ENCODE measurements at places on chromosomes 1 and 21.

- peak; percentile 46 for DNase-seq
Measured at GRCh38 chr1:223631473-223631872, 34.0 kb downstream of the CAPN8 start.

DNA sequence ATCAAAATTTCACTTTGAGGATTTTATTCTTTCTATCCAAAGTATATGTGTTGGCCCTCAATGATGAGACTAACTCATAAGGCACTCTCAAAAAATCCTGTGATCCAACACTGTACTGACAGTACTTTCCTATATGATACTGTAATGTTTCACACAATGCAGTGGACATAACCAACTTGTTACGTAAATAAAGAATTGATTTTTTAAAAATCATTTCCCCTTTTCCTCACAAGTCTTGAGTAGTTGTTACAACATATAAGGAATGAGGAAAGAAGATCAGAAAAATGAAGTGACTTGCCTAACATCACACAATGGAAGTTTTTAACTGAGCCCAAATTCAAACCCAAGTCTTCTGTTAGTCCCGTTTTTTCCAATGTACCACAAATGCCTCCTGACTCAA lies 17.2 kb downstream of the PTP4A2 start:
- DNase-seq = no peak

DNA sequence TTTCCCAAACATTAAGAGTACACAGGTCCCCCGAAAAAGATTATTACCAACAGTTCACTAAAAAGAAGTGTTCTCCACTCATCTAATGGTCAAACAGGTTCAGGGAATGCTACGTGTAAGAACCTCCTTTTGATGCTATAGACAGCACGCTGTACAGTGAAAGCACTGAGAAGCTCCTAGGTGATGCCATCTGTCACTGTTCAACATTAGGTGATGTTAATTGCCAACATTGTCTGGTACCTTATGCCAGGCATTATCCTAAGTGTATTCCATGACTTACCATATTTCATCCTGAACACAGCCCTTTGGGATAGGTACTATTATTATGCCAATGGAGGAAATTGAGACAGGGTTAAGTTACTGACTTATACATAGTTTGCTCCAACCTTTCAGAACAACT lies 82.1 kb downstream of the DAB1 start:
- no peak for DNase-seq

- DNase-seq = peak; percentile 35
Measured at GRCh38 chr21:32457360-32457840, 44.9 kb downstream of the EVA1C start.

DNA sequence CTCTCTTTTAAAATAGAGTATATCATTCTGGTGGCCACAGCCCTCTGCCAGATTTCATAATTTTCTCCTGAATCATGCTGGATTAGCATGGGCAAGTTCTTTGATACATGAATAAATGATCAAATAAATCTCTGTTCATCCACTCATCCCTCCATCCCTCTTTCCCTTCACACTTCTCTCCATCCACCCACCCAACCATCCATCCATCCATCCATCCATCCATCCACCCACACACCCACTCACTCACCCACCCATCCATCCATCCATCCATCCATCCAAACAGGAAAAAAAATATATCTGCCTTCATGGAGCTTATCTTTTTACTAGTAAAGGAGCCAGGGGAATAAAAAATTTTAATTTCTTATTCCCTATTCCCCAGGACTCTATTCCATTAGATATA lies 49.3 kb downstream of the URB2 start:
- DNase-seq = no peak

DNA sequence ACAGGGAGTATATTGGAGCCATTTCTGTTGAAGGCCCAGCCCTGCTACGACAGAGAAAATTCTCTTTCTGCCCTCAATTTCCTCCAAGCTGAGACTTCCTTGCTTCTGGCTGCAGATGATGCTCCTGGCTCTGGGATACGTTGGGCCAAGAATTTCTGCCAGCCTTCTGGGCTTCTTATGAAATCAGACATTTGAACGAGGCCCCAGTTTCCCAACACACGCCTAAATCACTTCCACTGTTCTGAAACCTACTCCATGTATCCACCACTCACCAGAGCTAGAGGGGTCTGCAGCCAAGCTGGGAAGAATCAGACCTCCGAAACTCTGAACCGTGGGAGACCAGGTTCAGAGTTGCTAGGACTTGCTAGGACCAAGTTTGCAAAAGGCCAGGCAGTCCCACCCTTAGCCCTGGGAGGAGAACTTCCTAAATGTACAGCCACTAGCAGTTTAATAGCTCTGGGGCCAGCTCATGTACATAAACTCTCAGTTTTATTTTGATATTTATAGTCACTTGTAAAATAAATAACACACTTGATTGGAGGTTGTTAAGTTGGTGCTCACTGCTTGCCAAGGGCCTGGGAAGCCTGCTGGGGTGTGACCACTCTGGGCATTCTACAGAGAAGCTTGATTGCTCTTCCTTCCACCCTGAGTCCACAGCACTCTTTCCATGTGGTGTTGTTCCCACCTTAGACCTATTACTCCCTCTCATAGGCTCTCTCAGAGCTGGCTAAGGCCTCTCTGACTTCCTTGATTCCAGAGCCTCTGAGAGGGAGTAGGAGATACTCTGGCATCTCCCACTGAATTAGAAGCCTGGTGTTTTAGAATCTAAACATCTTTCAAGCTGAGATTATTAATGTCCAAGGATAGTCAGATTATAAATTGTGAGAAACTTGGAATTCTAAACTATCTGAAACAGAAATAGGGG lies 83.4 kb upstream of the TRABD2B start:
- DNase-seq = no peak

- no peak for DNase-seq
Measured at GRCh38 chr1:91406773-91407389, 2.2 kb upstream of the HFM1 start.

DNA sequence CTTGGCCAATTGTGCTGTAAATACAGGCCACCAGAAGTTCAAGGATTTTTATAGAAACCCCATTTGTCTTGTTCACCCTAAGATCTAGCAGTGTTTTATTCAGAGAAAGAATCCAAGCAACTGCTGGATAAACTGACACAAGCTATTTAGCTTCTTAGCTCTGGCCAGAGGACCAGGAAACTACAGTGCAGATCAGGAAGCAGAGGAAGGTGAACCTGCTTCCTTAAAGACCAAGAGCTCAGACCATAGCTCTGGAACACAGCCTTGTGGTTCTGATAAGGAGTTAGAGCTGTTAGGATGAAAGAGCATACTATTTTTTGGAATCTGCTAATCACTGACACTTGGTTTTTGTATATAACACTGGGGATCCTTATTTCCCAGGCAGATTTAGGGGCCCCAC lies 5.2 kb upstream of the CCDC17 start:
- DNase-seq = no peak

- no peak for DNase-seq
Measured at GRCh38 chr21:36709030-36709867, 10.3 kb downstream of the SIM2 start.

DNA sequence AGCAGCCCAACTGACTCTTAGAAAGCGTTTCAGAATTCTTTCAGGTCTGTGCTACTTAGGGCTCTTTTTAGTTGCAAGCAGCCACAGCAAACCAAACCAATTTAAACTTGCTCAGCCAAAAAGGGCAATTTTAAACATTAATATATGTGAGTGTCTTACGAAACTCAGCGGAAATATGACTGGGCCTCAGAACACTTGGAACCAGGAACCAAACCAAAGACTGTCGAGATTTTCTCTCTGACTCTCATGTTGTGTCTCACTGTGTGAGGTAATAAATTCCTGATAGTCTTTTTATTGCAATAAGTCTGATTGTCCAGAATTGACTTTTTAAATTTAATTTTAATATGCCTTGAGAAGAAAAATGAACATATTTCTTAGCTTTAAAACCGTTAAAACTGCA lies 122.3 kb downstream of the SYF2 start:
- DNase-seq = no peak

GRCh38 chr1:27538793-27539192 lies 48.8 kb upstream of the WASF2 start:
- DNase-seq = no peak

- no peak for DNase-seq
Measured at GRCh38 chr1:5844442-5844841, 147.8 kb downstream of the NPHP4 start.

DNA sequence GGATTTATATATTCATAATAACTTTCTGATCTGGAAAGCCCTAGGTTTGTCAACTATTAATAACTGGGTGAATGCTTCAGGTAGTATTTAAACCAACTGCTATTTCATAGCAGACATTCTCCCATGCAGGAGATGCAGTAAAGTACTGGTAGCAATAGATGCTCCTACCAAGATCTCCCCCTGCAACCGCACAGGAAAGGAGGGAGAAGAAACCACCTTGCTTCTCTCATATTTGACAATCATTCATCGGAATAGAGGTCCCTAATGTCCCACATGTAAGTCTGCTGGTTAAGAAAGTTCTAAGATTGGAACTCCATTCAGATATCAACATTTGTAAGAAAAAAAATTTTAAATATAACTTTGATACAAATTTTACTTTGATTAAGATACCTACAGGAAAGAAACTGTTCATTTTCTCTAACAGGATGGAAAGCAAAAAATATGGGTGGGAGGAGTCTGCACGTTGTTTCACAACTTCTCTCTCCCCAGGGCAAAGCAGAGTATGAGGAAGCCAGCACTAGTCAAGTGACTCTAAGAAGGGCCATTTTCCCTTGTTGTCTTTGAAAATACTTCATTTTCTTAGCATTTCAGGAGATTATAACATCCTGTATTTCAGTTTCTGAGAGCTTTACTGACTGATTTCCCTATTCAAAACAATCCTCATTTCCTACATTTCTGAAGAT lies at the start of gene PYHIN1:
Gene PYHIN1, plus strand, starts transcription at position 498 of the 683 bp plus-strand sequence. CDS start 5,359 bp downstream, outside the sequence.
- no peak for DNase-seq

- DNase-seq = peak; percentile 1
Measured at GRCh38 chr1:92538413-92539061, 51.8 kb upstream of the GFI1 start.

- peak; percentile 93 for DNase-seq
Measured at GRCh38 chr1:210252621-210253051, 20.0 kb downstream of the SERTAD4 start.

- DNase-seq = no peak
Measured at GRCh38 chr1:214718724-214719123, 115.7 kb downstream of the CENPF start.

GRCh38 chr1:207962716-207963426 lies 51.9 kb upstream of the CD34 start:
- DNase-seq = peak; percentile 41

GRCh38 chr1:93419344-93419743 lies 28.6 kb upstream of the FNBP1L start:
- no peak for DNase-seq

DNA sequence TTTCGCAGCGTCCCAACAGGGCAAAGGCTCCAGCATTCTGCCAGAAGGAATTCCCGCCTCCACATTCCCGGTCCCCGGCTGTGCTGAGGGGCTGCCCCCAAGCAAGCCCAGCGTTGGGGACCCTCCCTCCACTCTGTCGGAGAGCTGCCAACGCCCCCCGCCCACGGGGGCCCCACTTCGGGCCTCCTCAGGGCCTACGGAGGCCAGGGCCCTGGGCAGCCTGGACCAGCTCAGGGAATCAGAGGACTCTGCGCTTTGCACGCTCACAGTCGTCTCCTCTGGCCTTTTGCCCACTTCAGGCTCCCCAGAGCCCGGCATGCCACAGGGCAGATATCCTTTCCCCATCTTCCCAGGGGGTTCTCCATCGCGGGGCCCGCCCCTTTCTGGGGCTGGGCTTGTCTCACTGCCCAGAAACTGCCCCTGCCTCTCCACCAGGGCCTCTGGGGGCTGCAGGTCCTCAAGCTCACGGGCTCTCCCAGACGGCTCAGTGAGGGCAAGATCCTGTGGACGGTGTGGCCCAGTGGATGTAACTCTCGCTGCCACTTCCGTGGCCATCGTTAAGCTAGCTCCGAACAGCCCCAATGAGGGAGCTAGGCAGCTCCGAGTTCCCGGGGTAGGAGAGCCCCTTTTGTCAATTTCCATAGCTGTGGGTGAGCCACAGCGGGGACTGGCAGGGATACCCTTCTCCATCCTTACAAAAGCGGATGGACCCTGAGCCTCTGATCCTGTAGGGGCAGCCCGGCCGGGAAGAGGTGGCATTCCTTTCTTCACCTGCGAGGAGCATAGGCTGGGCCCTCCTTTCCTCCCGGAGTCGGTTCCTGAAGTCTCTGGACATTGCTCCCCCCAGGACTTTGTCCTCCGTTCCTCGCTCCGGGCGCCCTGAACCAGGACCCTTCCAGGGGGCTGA lies 2.8 kb downstream of the ITPKB start:
- DNase-seq = peak; percentile 49

DNA sequence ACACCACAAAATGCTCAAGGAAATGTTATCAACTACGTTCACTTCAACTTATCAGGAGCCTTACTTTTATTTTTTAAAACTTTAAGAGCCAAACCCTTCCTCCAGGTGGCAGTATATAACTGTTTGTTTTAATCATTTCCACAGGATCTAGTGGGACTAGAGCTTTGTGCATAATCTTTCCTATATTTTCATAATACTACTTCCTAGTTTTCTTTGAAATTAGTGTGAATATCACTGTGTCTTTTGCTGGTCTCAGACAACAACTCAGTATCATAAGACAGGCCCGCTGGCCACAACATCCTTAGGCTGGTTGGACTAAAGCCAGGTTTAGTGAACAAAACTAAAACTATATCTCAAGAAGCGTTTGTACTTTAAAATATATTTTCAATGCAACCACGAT lies 145.5 kb downstream of the TIAM1 start:
- peak; percentile 71 for DNase-seq

- DNase-seq = no peak
Measured at GRCh38 chr21:25717491-25718147, 17.1 kb downstream of the ATP5PF start.

- DNase-seq = peak; percentile 40
Measured at GRCh38 chr1:228987736-228988506, 252.6 kb downstream of the RHOU start.

GRCh38 chr1:164087906-164088453 lies 471.0 kb upstream of the PBX1 start:
- DNase-seq = no peak

DNA sequence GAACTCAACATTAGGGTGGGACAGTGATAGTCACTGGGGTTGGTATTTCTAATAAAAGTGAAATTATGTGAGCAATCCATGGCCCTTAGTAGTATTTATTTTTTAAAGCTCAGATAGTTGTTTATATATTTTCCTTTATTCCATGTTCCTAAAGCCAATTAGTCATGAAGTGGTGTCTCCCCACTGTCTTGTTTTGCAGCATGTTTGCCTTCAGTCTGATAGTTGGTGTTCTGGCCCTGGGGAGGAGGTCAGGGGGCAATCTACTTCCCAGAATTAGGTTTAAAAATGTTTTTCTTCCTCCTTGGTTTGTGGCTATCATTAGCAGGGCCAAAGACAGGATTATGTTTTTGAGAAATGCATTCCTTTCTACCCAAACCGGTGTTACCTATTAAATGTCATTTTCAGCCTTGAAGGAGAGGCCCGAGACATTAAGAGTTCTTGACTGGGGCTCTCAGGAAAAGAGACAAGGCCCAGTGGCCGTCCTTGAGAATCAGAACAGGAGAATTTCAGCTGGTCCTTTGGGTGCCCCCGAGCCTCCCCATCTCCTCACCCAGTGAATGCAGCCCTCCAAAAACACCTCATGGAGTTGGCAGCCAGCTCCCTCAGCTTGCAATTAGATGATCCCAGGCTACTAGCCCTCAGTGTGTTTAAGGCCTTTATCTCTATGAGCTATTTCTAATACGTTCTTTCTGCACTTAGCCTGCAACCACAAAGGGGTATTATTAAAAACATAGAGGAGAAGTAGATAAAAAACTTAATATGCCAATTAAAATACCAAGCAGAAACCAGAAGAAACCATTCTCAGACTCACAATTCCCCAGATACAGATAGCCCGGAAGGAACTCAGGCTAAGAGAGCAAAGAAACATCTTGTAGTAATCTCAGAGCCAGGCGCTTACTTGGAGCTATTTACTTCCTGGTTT lies 71.3 kb upstream of the NGF start:
- no peak for DNase-seq

- DNase-seq = peak; percentile 5
Measured at GRCh38 chr1:223763881-223764280, 51.5 kb downstream of the CAPN2 start.

Data from NCI-H69 (cell line).